ENCODE measurements at places on chromosomes 4 and X.

DNA sequence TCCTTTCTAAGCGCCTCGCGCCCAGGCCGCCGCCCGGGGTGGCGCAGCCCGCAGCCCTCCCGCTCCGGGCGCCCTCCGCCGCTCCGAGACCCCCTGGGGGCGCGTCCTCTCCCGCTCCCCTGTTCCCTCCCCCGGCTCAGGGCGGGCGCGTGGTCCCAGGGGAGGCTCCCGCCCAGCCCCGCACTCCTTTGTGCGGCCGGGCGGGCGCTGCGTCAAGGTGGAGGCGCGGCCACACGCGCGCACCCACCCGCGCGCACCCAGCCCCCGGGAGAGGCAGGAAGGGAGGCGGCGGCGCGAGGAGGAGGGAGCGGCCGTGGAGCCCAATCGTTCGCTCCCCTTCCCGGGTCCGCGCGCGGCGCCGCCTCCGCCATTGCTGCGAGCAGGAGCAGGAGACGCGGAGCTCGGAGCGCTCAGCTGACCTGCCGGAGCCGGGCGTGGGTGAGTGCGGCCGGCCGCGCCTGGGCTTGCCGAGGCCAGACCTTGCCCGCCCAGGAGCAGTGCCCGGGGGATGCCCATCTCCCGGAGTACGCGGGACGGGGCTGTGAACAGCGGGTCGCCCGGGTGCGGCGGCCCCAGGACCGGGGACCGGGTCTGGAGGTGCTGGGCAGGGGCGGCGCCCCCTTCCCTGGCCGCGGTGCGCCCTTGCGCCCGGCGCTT lies at the start of gene NSG1:
NSG1 (plus strand) TSS at position 367 of the 657 bp plus-strand sequence. CDS start 528 bp downstream, outside the sequence.
- no peak for DNase-seq

GRCh38 chr4:168979338-168979737 lies 30.7 kb downstream of the CBR4 start:
- no peak for DNase-seq

DNA sequence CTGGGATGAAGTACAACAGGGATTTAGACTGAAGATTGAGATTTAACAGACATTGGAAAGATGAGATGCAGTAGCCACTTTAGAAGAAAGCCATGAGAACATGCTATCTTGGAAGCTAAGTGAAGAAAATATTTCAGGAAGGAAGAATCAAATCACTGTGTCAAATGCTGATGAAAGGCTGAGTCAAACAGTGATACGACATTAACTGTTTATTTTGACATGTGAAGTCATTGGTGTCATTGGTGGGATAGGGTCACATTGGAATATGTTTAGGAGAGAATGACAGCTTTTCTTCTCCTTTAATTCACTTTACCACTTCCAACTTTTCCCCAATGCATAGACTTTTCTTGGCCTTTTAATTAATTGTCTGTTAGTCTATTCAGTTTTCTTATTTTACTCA lies 653.0 kb upstream of the BOD1L1 start:
- no peak for DNase-seq

DNA sequence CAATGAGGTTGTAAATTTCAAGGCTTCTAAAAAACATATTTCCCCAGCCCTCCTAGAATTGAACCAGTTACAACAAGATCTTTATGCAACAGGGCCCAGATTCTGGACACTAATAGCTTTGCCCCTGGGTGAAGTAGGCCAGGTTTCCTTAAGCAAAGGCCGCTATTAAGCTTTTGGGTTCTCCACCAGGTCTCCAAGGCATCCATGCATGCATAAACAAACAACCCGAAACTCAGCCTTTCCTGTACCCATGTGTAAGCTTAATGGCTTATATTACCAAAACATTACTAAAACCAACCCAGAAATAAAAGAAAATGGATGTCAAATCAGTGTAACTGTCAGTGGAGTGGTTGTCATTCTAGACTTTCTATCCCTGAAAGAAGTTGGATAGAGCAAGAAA lies 137.1 kb downstream of the ARHGAP6 start:
- DNase-seq, result no peak

DNA sequence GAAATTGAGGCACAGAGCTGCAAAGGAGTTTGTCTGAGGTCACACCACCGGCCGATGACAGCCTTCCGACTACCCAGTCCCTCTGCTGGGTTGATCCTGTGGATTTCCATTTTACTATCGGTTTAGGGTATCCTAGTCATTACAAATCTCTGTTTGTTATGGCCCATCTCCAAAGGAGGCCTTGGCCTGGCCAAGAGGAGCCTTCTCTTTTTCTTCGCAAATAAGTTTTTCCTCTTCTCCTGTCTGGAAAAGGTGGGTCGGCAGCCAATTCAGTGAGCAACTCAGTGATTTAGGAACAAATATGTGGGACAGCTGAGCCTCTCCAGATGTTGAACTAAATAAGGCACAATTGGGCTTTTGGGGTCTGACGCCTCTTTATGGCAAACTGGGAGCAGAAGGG lies 169.2 kb upstream of the RBPJ start:
- DNase-seq, result no peak

All from mesenteric fat pad (tissue), 1 donor.